ENCODE measurements at places on chromosomes 12 and 14.

GRCh38 chr12:65649126-65649525 lies 175.2 kb upstream of the HMGA2 start:
- peak; percentile 100 for DNase-seq

GRCh38 chr14:24576771-24577170 lies 721 bp upstream of the CTSG start:
- no peak for DNase-seq

- no peak for DNase-seq
These were observed 7.1 kb upstream of the TMEM30B start for GRCh38 chr14:61288228-61288627.

DNA sequence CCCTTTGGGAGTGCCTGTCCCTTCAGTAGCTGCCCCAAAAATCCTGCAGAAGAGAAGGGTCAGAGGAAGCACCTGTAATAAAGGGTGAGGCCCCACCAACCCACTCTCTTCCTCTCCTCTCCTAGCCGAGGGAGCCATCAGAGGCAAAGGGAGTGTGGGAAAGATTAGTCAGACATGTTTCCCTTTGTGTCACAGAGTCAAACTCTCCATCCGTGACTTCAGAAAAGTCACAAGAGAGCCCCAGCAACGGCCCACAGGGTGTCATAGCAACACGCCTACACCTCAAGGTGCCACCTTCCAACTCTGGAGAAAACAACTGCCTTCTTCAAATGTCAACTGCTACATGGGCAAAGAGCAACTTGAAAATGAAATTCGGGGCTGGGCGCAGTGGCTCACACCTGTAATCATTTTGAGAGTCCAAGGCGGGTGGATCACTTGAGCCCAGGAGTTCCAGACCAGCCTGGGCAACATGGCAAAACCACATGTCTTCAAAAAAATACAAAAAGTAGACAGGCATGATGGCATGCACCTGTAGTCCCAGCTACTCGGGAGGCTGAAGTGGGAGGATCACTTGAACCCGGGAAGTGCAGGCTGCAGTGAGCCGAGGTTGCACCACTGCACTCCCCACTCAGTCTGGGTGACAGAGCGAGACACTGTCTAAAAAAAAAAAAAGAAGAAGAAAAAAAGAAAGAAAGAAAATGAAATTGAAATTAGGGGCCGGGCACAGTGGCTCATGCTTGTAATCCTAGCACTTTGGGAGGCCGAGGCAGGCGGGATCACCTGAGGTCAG lies 17.7 kb upstream of the CD27 start:
- no peak for DNase-seq

GRCh38 chr12:50661300-50662115 lies 102.4 kb upstream of the ATF1 start:
- DNase-seq = peak; percentile 39

DNA sequence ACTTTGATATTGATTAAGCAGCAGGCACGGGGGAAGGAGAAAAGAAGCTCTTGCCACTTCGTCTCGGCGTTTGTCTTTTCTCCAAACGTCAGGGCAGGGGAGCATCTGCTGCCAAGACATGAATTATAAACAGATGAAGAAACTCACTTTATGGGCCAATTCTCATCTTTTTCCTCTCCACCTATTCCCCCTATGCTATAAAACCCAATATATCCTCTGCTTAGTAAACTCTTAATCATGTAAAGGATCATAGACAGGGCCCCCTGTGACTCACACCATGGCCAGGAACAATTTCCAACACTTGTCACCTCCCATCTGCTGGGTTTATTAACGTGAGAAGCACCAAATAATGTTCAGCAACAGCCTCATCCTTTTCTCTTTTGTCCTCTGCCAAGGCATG lies 1092.1 kb upstream of the TMEM132C start:
- DNase-seq = no peak

- DNase-seq = no peak
These were observed 125.3 kb upstream of the PWP1 start for GRCh38 chr12:107560165-107560898.

- DNase-seq = no peak
These were observed 460.2 kb downstream of the RAD51B start for GRCh38 chr14:68279777-68280233.

DNA sequence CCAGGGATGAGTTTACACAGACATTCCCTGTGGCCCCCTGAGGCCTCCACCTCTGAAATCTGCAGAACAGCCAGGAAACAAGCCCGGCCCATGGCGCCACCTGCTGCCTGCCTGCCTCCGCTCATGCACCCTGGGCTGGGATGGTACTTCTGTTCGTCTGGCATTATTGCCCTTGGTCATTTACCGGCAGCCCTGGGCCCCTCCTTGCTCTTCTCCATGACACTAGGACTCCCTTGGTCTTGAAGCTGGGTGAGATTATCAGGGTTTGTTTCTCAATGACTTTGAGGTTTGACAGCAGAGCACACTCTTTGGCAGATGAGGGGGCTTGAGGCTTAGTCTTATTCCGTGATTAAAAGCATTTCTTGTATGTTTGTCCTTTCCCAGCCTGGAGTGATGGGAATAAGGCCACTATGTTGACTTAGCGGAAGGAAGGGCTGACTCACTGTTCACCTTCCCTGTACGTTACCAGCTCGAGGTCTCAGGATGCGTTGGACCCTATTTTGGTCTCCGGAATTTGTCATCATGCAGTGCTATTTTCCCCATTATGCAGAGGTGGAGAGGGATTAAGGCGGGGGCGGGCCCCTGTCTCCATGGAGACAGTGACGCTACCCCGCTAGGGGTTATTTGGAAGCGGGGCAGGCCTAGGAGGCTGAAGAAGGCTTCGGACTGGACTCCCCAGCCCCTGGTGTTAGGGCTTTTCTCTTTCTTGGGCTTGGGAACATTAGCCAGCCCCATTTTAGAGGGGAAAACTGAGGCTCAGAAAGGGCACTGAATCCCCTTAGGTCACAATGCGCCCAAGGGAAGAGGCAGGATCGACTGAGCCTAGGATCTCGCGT lies 706 bp upstream of the PEX5 start:
- DNase-seq = peak; percentile 75

DNA sequence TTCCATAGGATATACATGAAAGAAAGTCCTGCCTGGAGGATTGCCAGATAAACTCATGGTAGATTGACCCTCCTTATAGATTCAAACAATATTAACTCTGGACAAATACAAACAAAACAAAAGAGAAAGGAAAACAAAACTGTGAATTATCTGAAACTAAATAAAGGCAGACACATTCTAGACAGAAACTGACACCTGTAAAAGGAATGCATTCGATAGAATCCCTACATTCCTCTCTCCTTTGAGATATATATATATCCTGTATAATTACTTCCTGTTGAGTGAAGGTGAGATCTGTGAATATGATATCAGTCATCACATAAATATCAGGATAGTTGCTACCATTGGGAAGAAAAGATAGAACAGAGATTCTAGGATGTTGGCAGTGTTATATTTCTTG lies 948.4 kb upstream of the ATXN7L3B start:
- DNase-seq = no peak

DNA sequence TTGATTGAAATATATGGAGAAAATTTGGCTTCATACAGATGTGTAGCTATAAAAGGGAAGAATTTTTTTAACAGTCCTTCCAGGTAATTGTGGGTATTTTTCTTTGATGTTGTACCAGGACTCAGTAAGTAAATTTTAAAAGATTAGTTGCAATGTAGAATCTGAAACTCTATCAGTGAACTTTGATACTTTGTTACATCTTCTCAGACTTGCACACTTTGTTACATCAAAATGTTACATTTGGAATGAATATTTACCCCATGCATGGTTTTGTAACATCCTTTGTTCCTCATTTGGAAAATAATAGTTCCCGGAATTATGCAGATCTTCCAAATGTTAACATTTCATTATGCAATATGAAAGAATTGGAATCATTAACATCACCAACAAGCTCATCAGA lies 13.8 kb downstream of the MTHFD1 start:
- DNase-seq = no peak

DNA sequence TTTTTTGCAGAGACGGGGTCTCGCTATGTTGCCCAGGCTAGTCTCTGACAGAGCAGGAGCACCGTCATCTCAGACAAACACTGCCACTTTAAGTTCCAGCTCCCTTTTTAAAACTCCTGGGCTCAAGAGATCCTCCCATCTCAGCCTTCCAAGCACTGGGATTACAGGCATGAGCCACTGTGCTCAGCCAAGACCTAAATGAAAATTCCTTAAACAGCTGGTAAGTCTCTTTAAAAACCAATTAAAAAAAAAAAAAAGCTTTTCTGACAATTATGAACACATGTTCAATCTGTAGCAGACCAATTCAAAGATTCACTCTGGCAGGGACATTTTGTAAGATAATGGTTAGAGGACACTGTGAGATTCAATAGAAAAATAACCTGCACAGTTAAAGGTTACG lies 77.8 kb downstream of the HECTD4 start:
- no peak for DNase-seq

GRCh38 chr12:89622115-89622514 lies 86.5 kb downstream of the ATP2B1 start:
- DNase-seq = no peak

DNA sequence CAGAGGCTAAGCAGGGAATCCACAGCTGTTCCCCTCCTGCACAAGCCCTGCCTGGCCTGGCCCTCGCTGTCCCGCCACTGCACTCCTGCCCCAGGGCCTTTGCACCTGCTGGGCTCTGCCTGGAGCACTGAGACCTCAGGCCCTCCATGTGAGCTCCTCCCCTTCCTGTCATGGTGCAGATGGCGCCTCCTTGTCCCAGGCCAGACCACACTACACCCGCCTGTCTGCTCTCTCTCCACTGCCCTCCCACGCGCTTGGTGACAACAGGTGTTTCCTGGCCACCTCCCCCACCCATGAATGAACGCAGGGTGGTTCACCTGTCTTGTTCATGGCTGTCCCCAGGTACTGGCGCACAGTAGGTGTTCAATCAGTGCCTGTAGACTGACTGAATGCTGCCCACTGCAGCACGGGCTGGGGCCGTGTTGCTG lies 82.9 kb downstream of the NCOR2 start:
- no peak for DNase-seq

DNA sequence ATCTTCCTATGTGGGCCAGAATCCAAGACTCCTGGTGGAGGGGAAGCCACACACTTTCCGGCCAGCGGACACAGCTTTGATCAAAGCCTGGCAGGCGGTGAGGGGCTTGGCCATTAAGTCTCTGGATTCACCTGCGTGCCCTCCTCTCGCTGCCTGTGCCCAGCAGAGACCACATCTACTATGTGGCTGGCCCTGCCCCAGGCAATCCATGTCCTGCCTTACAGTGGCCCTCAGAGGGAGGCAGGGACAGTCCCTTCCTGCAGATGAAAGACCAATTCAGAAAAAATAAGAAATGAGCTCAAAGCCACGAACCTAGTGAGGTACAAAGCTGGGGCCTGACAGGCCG lies 82.7 kb upstream of the GPR68 start:
- no peak for DNase-seq

DNA sequence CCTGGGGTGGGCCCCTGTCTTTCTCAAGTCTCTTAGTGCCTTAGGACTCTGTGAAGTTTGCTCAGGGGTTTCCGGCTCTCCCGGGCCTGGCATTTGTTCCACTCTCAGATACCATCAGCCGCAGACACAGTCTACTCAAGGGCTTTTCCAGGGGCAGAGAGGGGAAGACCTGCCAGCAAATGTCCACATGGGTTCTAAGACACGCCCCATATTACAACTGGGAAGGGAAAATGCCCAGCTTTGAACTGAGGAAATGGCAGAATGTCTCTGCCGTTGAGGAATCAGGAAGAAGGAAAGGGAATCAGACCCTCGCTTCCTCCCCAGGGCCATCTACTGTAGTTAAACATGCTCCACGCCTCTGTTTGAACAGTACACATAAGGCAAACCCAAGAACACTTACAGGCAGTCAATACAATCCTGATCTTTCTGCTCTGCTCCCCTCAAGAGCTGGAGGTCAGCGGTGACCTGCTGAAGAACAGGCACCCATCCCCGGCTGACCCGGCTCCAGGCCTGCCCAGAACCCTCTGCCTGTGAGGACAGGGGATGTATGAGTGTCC lies 7.9 kb downstream of the CCDC85C start:
- DNase-seq = no peak

GRCh38 chr14:31229009-31229408 lies 21.4 kb upstream of the HECTD1 start:
- DNase-seq = no peak

- DNase-seq = no peak
These were observed 30.8 kb upstream of the PNMA1 start for GRCh38 chr14:73744874-73745529.

DNA sequence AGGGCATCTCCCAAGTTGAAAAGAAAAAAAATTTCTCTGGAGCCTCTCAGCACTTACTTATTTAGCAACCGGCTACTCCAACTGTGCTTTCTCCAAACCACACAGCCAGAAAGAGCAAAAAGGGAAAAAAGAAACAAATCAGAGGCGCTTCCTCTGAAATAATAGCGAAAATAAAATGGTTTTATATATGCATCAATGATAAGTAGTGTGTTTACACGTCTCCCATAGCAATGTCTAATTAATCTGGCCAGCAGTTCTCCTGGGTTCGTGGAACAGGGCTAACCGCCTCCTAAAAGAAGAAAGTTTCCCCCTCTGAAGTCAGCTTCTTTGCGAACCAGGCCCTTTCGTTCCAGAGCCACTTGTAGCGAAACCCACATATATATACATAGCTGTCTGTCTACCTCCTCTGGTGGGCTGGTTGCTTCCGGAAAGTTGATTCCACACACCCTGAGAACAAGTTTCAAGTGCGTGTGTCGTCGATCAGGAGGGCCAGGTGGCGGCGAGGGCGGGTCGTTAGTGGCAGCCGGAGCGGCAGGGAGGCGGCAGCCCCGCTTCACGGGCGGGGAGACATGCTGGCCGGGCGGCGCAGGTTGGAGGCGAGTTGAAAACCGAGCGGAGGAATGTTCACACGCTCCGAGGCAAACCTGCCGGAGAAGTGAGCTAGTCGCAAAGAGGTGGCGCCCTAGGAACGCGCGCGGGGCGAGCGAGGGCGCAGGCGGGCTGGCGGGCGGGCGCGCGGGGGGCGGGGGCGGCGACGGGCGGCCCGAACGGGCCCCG lies 2.7 kb downstream of the PTHLH start:
- DNase-seq = peak; percentile 75

- DNase-seq = no peak
These were observed 64.1 kb upstream of the HIF1A start for GRCh38 chr14:61631045-61631687.

DNA sequence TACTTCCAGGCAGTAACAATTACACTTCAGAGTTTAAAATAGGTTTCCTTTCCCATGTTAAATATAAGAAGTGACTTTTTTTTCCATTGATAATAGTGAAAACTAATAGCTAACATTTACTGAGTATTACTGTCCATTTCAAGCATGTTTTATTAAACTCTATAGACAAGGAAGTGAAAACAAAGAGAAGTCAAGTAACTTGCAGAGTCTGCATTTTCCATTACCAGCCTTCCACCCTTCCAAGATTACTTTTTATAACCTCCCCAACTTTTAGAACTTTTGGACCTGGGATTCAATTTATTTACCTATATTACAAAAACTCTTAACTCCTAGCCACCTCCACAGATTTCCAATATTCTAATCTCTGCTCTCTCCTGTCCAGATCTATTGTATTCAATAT lies 67.7 kb downstream of the SEC23A start:
- DNase-seq = no peak

Measured in astrocyte (in vitro differentiated cells and primary cell).